T-helper 22 cell (primary cell): ENCODE measurements at places on chromosomes 4 and X.

GRCh38 chr4:10762561-10762960 is 78.0 kb upstream of the CLNK start:
- no peak for DNase-seq

- DNase-seq = no peak
Measured at GRCh38 chr4:26589705-26590104, 5.8 kb downstream of the TBC1D19 start.

DNA sequence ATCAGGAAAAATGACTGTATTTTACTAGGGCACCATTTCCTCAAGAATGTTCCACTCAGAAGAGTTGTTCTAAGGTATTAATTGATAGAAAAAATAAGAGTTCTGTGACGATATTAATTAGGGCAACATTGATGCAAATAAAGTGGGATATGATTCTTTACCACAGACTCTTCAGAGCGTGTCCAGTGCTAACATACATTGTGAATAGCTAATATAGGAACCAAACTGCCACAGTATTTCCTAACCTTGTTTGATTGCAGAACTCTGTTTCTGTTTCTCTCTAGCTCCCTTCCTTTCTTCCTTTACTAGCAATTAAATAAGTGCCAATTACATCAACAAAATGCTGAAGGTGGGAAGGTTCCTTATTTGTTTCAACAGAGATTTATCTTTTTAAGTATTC is 154.1 kb upstream of the CPEB2 start:
- no peak for DNase-seq

- DNase-seq = no peak
Measured at GRCh38 chrX:134688031-134688823, 30.0 kb upstream of the PLAC1 start.

GRCh38 chrX:119249891-119250290 is 13.8 kb downstream of the PGRMC1 start:
- DNase-seq = no peak

DNA sequence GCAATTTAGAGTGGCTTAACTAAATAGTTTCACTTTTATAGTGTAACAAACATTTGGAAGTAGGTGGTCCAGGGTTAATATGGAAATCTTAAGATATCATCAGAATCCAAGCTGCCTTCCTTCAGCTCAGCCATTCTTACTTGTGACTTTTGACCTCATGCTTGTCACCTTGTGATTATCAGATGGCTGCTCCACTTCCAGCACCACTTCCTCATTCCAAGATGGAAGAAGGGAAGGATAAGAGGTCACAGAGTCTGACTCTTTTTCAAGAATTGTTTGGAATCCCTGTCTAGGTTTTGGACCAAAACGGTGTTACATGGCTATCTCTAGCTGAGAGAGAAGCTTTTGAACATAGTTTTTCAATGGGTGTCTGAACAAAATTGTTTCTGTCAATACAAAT is 39.9 kb downstream of the MTTP start:
- DNase-seq = no peak

GRCh38 chr4:138948918-138949317 is 66.7 kb upstream of the NOCT start:
- no peak for DNase-seq

DNA sequence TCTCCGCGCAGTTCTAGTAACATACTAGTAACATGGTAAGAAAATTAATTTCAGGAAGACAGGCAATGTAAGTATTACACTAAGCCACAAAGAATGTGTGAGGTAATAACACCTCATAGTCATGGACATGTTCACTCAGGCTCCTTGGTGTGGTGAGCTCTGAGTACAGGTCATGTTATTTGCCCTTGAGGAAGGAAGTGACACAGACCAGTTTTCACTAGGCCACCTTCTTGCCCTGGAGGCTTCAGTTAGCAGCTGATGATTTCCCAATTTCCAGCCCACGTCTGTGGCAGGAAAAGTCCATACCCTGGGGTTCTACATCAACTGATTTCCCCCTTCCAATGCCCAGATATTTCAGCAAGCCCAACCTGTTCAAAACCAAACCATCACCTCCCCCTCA is 6.7 kb downstream of the APOO start:
- DNase-seq = no peak

- no peak for DNase-seq
Measured at GRCh38 chr4:39406763-39407583, at the start of gene KLB. TSS of gene KLB (plus strand) at chr4:39406930. CDS start at chr4:39406950, 20 bp downstream.

GRCh38 chrX:67546496-67547423 is 2.9 kb downstream of the AR start:
- no peak for DNase-seq

DNA sequence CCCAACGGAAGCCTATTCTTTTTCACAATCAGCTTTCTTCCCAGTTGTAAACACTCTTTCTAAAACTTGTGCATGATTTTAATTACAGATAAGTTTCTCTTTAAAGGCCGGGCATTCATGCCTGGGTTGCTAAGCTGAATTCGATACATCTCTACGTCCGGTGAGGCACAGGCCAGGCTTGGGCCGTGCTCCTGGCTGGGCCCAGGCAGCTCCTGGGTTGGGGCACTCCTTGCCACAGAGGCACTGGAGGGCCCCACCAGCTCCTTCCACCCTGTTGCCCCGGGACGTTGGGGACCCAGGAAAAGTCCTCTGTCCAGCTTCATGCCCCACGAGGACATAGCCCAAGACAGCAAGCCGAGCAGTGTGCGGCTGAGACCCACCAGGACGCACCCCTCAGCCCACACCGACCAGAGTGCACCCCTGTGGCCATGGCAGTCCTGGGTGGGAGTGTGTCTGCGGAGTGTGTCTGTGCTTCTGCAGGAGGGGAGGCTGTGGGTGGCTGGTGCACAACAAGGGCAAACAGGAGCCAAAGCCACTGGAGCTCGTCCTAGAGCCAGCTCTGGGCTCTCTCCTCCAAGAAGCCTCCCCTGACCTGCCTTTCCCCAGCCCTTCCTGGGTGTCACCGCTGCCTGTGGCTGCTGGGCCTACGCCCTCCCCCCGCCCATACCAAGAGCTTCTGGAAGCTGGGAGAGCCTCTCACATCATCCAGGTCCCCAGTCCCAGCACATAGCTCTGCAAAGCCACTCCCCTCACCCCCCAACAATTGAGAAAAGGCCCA is 128.0 kb upstream of the NKX1-1 start:
- DNase-seq = no peak

DNA sequence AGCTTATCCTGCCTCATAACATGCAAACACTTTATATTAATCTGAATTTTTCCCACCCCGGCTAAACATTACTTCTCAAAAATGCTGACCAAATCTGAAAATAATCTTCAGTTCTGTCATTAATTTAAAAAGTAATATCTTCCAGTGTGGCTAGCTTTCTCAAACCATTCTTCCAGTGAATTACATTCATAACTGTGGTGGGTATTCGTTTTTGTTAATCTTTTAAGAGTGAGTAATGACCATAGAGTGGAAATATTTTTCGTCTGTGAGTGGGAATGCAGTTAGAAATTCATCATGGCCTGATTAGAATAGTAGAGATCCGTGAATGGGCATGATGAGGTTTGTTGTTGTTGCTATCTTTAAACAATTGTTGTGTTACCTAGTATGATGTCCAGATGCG is 138.6 kb upstream of the SFRP2 start:
- DNase-seq = no peak

DNA sequence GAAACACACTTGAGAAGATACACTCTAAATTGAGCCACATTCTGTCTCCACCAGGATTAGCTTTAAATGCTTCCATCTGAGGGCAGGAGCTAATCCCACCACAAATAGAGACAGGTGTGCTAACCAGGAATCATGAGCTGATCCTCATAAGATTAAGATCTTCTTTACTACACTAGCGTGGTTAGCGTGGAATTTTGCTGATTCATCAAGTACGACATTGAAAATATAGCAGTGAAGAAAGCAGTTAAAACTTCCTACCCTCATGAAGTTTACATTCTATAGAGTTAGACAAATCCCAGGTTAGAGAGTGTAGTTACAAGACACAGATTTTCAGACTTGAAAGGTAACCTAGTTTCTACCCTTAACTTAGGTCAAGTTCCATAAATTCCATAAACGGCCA is 5.3 kb upstream of the APELA start:
- DNase-seq = no peak

DNA sequence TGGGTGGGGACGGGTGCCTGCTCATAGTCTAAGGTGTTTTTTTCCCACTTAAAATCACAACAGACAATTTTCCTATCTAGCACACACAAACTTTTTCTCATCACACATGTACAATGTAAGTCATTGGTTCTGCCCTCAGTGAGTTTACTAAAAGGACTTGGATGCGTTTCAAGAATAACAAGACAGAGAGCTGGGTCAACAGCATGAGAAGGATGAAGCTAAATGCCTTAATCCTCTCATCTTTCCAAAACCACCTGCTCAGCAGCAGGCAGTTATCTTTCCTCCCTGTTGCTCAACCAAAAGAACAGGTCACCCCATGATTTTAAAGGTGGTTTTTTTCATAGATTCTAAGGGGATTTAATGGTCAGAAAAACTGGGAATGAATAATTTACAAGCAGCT is 40.1 kb downstream of the OFD1 start:
- DNase-seq = no peak

DNA sequence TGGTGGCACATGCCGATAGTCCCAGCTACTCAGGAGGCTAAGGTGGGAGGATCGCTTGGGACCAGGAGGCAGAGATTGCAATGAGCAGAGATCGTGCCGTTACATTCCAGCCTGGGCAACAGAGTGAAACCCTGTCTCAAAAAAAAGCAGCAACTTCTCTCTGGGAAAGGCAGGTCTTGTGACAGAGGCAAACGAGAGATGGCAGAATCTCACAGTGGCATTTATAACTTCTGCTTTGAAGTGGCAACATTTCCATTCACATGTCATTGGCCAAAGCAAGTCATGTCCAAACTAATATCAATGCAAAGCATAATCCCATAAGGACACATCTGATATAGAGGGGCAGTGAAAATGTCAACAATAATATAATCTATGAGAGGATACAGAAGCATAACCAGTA is 79.8 kb downstream of the PPEF2 start:
- no peak for DNase-seq

DNA sequence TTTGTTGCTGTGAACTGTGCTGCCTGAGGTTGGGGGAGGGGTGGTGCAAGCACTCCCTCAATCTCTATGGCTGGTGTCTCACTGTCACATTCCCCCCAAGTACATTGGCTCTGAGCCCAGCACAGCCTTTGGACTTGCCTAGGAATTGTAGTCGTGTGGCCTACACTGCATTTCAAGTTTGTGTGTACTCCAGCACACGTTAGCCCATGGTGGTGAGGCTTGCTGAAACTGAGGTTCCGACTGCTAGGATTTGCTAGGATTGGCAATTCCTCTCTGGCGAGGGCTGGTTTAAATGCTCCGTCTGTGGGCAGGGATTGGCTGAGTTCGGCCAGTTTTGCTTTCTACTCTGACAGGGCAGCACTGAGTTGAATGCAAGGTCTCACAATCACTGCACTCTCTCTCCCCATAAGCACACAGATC is 121.7 kb upstream of the CXXC4 start:
- no peak for DNase-seq

DNA sequence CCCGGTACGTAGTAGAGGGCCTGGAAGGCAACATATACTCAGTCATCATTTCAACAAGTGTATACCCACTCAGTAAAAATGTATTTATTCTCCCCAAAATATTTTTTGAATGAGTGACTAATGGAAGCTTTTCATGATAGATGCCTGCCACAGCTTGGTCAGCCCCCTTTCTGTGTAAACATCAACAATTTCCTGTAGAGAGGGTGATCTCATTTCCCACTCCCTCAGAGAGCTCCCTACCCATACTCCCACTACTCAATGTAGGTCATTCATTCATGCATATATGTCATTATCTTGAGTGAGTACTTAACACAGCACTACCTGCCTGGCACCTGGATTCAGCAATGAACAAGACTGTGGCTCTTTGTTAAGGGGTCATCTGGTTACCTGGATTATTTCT is 81.9 kb downstream of the STK32B start:
- DNase-seq = no peak

DNA sequence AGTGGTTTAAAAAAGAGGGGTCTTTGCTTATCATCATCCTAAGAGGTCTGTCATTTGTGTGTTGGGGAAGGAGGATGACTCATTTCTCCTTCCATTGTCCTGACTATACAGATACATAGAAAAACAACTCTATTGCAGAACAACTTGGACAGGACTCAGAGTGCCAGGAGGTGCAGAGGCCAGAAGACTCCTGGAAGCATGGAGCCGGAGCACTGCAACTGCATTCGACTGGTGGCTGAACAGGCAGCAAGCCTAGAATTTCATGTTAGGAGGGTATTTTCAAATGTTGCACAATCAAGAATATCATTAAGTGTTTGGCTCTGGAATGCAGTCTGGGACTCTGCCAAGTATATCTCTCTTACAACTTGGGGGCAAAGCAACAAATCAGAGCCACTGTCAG is 35.0 kb upstream of the MAML3 start:
- DNase-seq = no peak

DNA sequence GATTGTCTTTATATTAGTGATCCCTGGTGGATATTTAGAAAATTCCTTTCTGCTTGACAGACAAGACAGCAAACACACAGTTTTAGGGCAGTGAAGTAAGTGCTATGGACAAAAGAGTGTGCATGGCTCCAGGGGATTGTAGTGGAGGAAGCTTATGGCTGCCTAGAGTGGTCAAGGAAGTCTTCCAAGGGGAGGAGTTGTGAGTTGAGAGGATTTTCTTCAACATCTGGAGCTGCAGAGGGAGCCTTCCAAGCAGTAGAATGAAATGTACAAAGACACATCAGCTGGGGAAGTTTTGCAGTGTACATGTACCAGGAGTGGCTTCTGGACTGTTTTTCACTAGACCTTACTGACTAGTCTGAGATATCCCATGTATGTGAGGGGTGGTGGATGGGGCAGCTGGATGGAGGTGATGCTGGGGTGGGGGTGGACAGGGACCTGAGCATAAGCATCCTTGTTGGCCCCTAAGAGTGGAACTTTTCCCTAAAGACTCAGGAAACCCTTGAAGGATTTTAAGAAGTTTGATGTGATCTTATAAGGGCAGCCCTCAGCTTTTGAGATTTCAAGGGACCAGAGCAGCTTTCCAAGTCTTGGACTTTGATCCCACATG is 160.5 kb upstream of the TAPT1 start:
- DNase-seq = no peak

- DNase-seq = no peak
Measured at GRCh38 chr4:41631523-41631922, 93.6 kb downstream of the LIMCH1 start.

GRCh38 chr4:80192937-80193336 is 4.4 kb upstream of the PRDM8 start:
- no peak for DNase-seq
